Activated CD4-positive, alpha-beta memory T cell treated with anti-CD3 and anti-CD28 coated beads, Interleukin-2, amount 10 ng/mL, durations not matched to agents 7 days and 5 days (primary cell): ENCODE measurements at places on chromosomes 3 and 15. TPM values are rescaled to one million over a fixed set of nuclear protein-coding genes. Genes with fewer than 3 reads are reported as not detected.

DNA sequence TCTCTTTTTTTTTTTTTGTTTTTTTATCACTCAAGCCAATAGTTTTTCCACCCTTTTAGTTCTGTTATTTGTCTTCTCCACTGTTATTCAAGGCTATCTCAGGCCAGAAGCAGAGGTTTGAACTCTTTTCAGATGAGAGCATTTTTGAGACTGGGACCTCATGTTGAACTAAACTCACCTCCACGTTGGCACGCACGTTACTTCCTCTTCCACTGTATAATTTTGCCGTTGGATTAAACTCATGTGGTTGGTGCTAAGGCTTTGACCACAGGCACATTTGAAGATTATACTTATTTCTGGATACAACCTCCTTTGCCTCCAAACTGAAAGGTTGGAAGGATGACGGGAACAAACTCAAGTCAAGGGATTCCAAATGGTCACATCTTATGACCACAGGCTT is 501.3 kb upstream of the TPRG1 start:
- H3K4me1 ChIP-seq, result peaks cover 2% of the 10 kb centered on the region
- H3K36me3 ChIP-seq, result no peaks in the 10 kb centered on the region
- H3K27me3 ChIP-seq, result no peaks in the 10 kb centered on the region
- no peak overlapping the region for H3K4me3 ChIP-seq

GRCh38 chr3:29594261-29594660 is 313.4 kb downstream of the RBMS3 start:
- DNase-seq, result no peak
- H3K27ac ChIP-seq, result no peak overlapping the region
- no peaks in the 10 kb centered on the region for H3K27me3 ChIP-seq
- H3K4me3 ChIP-seq, result no peak overlapping the region
- H3K4me1 ChIP-seq, result no peaks in the 10 kb centered on the region

- no peaks in the 10 kb centered on the region for H3K4me1 ChIP-seq
- H3K27ac ChIP-seq, result no peak overlapping the region
- H3K27me3 ChIP-seq, result no peaks in the 10 kb centered on the region
- no peak overlapping the region for H3K4me3 ChIP-seq
- DNase-seq, result no peak
Observed at GRCh38 chr15:70063261-70063925, 34.3 kb downstream of the TLE3 start.

- no peaks in the 10 kb centered on the region for H3K4me1 ChIP-seq
- no peaks in the 10 kb centered on the region for H3K36me3 ChIP-seq
- H3K4me3 ChIP-seq, result no peak overlapping the region
- no peak overlapping the region for H3K27ac ChIP-seq
Observed at GRCh38 chr15:99124641-99125040, 19.8 kb downstream of the SYNM start.

- peak overlapping the region; percentile 96 for H3K4me3 ChIP-seq
- H3K4me1 ChIP-seq, result peaks cover 62% of the 10 kb centered on the region
- H3K27me3 ChIP-seq, result no peaks in the 10 kb centered on the region
- peak overlapping the region; percentile 98 for H3K27ac ChIP-seq
- peak; percentile 81 for DNase-seq
- H3K36me3 ChIP-seq, result peaks cover 78% of the 10 kb centered on the region
Observed at GRCh38 chr3:52277071-52277964, 1.1 kb downstream of the WDR82 start.

QTRT2 gene
- 25.6 TPM for total RNA-seq

ITGA11 gene
- 0.73 TPM for total RNA-seq

CXCR6 gene
- total RNA-seq, result 53.8 TPM

UBA7 gene
- 182 TPM for total RNA-seq

CHRNA7 gene
- not detected for total RNA-seq

SELENOS gene
- total RNA-seq, result 45.7 TPM
